Hematopoietic multipotent progenitor cell treated with erythropoietin and hydrocortisone succinate and interleukin-3 and kit ligand, for 6 days (in vitro differentiated cells): ENCODE measurements at places on chromosomes 5 and 9.

- DNase-seq = no peak
Observed at GRCh38 chr5:27437594-27438200, 399.3 kb upstream of the CDH9 start.

GRCh38 chr5:177328545-177329231 is 17.0 kb upstream of the MXD3 start:
- DNase-seq = no peak

DNA sequence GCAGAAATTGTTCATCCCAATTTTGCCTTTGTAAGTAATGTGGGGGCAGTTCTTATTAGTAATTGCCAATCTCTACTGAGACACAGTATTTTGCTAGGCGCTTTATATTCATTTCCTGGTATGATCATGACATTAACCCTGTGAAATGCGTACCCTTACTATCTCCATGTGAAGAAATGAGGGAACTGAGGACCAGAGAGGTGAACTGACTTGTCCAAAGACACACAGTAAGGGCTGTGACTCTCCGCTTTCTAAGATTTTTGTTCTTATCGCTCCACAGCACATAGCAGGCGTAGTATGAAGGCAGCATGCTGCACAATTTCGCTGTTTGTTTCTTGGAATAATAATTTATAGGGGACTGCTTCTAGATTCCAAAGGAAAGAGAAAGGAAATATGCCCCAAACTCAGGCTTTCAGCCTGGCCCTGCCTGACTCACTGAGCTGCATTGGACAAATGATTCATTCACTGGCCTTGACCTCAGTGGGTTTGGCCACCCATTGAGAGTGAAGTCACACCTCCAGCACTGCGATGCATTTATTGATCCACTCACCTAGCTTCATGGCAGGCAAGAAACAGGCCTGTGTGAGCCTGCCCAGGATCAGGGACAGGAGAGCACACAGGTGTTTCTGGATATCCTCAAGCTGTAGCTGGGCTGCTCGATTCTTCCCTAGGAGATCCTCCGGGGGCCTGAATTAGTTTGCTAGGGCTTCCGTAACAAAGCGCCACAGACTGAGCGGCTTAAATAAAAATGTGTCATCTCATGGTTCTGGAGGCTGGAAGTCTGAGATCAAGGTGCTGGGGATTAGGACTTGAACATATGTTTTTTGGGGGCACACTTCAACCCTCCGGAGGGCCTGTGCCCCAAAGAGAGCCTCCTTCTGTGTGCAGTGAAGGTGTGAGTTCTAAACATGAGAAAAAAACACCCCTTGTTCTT is 7.2 kb upstream of the DUSP1 start:
- peak; percentile 58 for DNase-seq

- DNase-seq = no peak
Observed at GRCh38 chr9:31623511-31623910, 760.9 kb upstream of the ACO1 start.

- DNase-seq = no peak
Observed at GRCh38 chr5:84869675-84870074, 485.0 kb upstream of the EDIL3 start.

- DNase-seq = peak; percentile 13
Observed at GRCh38 chr9:12554636-12555035, 138.5 kb upstream of the TYRP1 start.

- DNase-seq = no peak
Observed at GRCh38 chr9:83425240-83425639, 113.0 kb downstream of the FRMD3 start.

DNA sequence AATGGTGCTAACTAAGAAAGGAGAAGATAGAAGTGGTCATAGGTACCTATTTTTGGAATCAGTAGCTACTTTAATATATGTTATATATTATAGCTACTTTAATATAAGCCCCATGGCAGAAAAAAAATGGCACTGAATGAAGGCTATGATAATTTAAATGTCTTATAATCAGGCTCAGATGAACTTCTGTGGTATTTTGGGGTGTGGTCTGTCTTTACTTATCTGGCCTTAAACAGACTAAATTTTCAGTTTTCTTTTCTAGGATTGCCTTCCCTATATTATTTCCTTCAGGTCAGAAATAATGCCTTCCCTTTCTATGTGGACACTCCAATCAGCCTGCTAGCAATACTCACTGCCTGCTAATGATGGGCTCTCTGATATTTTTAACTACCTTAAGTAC is 292.3 kb downstream of the SLF1 start:
- DNase-seq = peak; percentile 77
